ENCODE measurements at places on chromosomes 13 and 19.

- DNase-seq: peak; percentile 11
These were observed 21.7 kb upstream of the ZNF429 start for GRCh38 chr19:21483589-21484170.

DNA sequence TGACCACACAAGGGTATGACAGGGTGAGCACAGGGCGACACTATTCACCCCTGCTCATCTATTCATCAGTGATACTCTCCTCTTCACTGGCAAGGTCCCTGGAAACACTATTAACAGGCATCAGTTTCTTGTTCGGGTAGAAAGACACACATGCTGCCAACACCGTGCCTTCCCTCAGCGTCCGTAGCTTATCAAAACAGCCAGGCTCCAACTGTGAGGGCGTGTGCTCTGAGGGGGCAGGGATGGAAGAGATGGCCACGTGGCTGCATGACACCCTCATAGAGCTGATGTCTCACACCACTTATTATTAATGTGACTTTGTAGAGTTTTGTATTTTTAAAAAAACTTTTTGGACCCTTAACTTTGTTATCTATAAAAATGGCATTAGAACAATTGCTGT lies 160.3 kb downstream of the ITGBL1 start:
- DNase-seq: no peak

DNA sequence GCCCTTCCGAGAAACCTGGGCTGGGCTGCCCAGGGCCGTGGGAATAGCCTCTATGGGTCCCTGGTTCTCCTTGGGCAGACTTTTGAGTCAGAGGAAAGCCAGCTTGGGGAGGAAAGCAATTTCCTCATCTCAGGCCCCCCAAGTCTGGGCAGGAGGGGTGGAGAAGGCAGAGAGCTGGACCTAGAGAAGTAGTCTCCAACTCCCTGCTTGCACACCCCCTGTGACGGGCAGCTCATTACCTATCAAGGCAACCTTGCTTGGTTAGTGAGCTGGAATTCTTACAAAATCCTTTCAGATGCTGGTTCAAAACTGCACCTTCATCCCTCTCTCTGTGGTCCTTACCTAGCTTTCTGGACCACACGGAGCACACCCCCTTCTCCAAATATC lies 33.9 kb downstream of the ACTL9 start:
- no peak for DNase-seq

- DNase-seq: no peak
These were observed 99.3 kb downstream of the DHRS12 start for GRCh38 chr13:51704399-51705313.

DNA sequence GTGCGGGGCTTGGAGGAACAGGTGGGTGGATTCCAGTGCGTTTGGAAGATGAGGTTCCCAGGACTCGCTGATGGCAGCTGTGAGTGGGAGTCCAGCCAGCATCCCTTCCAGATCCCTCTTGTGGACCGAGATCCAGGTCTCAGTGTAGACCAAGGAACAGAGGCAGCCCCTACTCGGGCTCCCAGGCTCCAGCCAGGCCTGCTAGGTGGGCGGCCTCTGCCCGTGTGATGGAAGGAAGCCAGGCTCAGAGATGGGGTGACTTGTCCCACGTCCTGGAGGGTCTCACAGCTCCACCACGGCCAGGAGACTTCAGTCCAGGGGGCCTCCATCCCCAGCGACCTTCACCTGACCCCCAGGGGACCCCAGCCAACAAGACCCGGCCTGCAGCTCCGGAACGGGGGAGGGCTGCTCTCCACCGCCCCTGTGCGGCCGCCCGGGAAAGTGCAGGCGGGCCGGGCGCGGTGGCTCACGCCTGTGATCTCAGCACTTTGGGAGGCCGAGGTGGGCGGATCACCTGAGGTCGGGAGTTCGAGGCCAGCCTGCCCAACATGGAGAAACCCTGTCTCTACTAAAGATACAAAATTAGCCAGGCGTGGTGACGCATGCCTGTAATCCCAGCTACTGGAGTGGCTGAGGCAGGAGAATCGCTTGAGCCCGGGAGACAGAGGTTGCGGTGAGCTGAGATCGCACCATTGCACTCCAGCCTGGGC lies 729 bp upstream of the MADCAM1 start:
- no peak for DNase-seq

- no peak for DNase-seq
These were observed 291.4 kb downstream of the DCLK1 start for GRCh38 chr13:35839806-35840205.

- DNase-seq: no peak
These were observed 62.3 kb downstream of the ITGBL1 start for GRCh38 chr13:101514695-101515275.

GRCh38 chr19:19152668-19153384 lies 14.5 kb upstream of the TMEM161A start:
- DNase-seq: no peak

DNA sequence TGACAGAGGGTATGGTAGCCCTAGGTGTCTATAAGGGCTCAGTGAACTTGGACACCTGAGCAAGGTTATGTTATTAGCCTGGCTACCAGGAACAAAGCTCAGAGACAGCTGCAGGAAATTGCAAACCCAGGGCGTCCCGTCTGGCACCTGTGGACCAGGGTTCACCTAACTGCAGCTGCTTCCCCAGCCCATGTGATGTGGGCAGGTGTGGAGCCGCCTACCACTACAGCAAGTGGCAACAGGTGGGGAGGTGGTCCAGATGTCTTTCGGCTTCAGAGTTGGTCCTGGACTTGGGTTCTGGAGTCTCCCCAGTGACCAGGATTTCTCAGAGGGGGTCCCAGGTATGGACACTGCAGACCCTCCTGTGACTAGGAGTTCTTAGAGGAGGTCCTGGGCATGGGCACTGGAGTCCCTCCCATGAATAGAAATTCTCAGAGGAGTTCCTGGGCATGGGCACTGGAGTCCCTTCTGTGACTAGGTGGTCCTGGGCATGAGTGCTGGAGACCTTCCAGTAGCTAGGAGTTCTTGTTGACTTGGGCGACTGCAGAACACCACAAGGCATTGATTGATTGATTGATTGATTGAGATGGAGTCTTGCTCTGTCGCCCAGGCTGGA lies 25.2 kb downstream of the ACTL9 start:
- no peak for DNase-seq

DNA sequence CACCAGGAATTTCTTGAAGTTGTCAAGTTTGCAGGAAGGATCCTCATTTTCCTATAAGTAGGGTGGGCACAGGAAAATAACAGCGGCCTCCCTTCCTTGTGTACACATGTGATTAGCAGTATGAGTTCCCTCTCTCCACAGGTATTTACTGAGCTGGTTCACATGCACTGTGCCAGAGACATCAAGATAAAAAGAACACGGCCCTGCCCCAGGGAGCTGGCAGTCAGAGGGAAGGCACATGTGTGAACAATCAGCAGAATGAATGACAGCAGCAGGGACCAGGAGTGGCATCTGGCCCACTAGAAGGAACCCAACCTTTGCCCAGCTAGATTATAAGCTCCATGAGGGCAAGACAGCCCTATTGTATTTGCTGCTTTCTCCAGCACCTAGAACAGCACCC lies 13.9 kb downstream of the DOCK9 start:
- no peak for DNase-seq

GRCh38 chr13:106133025-106133424 lies 402.4 kb downstream of the EFNB2 start:
- no peak for DNase-seq
